ENCODE measurements at places on chromosomes 5 and 9.

GRCh38 chr5:93580063-93580926 is 724 bp downstream of the NR2F1-AS1 start:
- no peak for DNase-seq

DNA sequence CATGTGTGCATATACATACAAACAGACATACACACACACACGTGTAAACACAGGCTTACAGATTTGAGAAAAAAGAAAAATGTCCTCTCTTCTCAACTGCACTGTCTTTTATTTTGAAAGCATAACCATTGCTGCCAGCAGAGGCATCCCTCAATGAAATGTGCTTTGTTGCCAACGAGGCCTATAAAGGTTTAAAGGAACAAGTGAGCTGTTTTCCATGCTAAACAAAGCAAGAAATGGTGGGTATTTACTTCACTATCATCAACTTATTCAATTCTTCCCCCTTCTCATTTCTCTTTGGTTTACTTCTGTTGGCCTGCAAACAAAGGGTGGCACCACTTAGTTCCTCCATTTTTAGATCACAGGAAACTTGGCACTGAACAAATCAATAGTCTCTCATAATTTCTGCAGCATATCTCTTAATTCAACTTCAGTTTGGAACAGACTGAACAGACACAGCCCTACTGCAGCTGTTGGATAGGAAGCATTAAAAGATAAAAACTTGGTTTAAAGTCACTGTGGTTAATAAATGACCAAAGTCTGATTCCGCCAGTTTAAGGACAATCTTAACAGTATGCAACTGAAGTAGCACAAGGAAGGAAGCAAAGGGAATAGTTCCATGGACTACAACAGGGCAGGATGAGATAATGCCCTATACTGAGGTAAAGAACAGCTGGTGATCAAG is 21.7 kb downstream of the TTC33 start:
- no peak for DNase-seq

DNA sequence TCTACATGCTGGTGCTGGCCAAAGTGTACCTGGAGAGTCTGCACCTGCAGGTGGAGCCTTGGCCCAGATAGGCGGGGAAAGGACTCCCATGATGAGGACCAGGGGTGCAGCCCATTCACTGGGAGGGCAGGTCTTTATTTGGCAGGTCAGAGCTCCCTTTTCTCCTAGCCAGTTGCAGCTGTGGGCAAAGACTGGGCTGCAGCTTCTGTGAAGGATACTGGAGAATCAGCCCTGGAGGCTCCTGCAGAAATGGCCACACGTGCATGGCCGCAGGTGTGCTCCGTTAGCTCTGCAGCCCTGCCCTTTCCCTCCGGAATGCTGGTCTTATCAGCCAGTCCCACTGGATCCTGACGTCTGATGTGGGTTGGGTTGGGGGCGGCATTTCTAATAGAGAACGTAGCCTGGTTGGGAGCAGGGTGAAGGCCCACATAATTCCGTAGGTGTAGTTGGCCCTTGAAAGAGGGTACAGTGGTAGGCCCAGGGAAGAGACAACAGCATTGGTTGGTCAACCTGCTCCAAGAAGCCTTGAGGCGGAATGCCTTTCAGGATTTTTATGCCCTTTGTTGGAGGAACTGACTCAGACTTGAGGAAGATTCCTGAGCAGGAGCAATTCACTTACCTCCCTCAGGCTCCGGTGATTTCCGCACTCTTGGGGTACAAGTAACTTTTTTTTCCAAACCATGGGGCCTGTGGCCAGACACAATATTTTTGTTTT is 22.0 kb upstream of the TIFAB start:
- no peak for DNase-seq

- DNase-seq, result no peak
Observed at GRCh38 chr9:123266655-123267399, 1.6 kb downstream of the STRBP start.

- DNase-seq, result peak; percentile 90
Observed at GRCh38 chr5:81851481-81852178, 100.7 kb upstream of the SSBP2 start.

DNA sequence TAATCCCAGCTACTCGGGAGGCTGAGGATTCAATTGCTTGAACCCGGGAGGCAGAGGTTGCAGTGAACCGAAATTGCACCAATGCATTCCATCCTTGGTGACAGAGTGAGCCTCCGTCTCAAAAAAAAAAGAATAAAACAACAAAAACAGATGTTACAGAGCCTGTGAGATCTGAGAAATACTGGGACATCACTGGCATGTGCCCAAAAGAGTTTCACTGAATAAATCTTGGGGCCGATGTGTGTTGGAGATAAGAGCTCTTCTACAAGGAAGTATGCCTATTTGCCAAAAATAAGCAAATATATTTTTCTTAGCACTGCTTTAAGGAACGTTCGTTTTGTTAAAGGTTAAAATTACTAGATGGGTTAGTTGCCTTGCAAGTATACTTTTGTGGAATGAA is 55.1 kb downstream of the KIAA1958 start:
- DNase-seq, result no peak

- DNase-seq, result no peak
Observed at GRCh38 chr5:116289276-116289675, 204.5 kb downstream of the COMMD10 start.

- no peak for DNase-seq
Observed at GRCh38 chr5:107002115-107002514, 668.6 kb downstream of the EFNA5 start.

DNA sequence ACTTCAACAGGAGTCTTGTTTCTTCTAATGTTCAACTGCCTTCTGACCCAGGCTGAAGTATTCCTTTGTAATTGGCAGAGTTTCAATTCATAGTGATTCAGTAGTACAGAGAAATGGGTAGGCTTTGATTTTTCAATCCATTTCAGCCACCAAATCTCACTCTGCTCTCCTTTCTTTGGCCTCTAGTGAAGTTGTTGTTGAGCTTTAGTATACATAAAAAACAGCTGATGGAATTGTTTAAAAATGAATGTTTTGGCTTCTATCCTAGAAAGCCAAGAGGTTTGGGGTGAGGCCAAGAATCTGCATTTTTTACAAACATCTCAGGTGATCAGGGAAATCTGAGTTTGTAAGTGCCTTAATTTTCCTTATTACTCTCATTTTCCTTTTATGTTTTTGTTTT is 182.9 kb upstream of the MAP1B start:
- DNase-seq, result no peak

DNA sequence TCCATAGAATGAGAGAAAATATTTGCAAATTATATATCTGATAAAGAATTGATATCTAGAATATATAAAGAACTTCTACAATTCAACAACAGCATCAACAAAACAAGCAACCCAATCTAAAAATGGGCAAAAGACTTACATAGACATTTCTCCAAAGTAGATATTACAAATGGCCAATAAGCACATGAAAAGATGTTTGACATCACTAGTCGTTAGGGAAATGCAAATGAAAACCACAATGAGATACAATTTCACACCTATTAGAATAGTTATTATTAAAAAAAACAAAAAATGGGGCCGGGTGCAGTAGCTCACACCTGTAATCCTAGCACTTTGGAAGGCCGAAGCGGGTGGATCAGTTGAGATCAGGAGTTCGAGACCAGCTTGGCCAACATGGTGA is 24.4 kb downstream of the CATSPER3 start:
- no peak for DNase-seq

DNA sequence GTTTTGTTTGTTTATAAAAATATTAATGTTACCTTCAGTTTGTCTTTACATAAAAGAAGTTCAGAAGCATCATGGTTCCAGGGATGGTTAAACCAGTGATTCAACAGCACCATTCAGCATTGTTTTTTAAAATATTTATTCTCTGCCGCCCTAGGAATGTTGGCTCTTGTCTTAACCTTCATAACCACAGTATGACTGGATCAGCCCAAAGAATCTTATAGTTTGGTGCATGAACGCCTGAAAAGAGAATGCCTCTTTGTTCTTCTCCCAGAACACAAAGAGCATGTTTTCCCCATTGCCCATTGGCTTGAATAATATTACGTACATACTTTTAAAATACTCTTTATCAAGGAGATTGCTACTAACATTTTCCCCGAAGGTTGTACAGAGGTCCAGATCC is 413.4 kb downstream of the ANXA1 start:
- DNase-seq, result peak; percentile 56
